ENCODE measurements at places on chromosomes 4 and X.
A peak's percentile ranks its signal among the peaks of the same experiment; 100 is the strongest.

DNA sequence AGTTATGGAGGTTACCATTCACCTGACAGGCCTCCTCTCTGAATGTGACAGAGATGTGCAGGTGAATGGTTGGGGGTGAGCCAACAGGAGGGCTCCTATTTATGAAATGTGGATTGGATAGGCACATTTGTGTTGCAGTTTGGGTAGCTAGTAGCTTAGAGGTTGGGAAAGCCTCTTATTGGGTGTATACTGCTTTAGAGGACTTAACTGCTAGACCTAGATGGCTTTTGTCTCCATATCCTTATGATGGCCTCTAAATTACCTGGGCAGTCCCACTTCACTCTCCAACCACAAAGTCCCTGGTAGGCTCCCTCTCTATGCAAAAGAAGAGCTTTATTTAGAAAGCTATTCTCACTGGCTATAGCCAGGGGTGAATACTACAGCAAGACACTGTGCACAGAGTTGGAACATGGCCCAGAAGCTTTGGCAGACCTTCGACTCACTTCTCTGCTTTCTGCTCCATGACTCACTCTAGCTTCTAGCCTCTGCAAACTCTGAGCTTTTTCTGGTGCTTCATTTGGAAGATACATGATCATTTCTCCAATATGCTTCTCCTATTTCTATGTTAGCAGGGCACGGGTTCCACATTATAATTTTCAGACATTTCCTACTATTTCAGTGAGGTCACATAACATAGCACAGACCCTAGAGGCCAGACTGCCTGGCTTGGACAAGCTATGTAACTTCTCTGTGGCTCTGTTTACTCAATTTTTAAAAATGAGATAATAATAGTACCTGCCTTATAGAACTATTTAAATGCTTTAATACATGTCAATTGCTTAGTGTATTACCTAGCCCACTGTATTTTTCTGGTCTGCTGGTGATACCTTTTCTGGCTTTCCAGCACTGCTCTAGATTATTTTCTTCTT is 6.0 kb upstream of the VGLL1 start:
- DNase-seq, result no peak

DNA sequence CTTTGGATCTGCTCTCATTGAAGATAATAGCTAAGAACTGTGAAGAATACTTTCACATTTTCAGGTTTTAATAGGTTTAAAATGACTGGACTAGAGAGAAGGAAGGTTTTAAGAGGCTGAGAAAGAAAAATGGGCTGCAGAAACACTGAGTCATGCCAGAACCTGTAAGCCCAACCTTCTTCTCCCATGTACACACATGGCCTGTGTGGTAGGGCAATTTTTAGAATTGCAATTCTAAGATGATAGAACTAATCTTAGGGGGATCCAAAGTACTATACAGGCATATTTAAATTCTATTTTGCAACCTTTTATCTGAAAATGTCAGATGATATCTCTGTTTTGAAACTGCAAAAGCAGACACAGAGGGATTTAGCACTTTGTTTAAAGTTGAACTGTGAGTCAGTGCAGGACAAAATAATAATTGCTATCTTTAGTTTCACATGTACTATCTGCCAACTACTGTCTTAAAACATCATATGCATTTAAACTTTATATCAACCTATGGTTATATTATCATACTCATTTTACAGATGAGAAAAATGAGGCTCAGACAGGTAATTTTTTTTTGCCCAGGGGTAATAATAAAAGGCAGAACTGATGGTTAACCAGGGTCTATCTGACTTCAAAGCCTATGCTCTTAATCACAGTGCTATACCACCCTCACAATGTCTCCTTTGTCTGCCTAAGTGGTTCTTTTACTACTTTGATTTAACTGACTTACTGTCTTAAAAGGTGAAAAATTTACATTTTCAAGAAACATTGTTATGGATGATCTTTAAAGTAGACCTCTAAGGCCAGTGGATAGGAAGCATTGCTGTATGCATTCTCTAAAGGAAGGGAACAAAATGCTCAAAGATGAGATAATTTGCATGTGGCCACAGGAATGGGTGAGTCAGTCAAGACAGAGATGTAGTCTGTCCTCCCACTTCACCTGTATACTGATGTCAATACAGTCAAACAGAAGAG is 4.3 kb downstream of the TMPRSS11E start:
- DNase-seq, result no peak

DNA sequence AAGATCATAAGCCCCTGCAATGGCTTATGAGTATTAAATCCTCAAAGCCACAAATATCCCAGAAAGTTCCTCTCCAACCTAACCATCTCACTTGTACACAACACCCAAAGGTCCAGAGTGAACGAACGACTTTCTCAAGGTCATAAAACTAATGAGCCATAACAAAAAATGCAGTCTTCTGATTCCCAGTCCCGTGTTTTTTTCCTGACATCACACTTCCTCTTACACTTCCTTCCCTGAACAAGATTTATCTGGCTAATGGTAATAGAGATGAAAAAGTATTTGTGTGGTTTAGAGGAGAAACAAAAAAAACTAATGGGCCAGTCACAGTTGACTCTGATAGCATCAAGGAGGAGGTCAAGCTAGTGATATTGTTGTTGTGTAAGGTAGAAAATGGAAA is 99.5 kb upstream of the KLHL13 start:
- DNase-seq, result no peak

- no peak for DNase-seq
These were observed 16.4 kb upstream of the NKRF start for GRCh38 chrX:119622356-119623232.

GRCh38 chr4:100075486-100076270 is 114.6 kb downstream of the DDIT4L start:
- DNase-seq, result no peak

GRCh38 chr4:99853190-99853589 is 36.6 kb downstream of the DAPP1 start:
- no peak for DNase-seq

- peak; percentile 1 for DNase-seq
These were observed 166.1 kb downstream of the CCSER1 start for GRCh38 chr4:90293320-90293719.

Measured in NCI-H524 (cell line).